Cortex of kidney (tissue), 1 donor: ENCODE measurements at places on chromosomes 6 and 20.

DNA sequence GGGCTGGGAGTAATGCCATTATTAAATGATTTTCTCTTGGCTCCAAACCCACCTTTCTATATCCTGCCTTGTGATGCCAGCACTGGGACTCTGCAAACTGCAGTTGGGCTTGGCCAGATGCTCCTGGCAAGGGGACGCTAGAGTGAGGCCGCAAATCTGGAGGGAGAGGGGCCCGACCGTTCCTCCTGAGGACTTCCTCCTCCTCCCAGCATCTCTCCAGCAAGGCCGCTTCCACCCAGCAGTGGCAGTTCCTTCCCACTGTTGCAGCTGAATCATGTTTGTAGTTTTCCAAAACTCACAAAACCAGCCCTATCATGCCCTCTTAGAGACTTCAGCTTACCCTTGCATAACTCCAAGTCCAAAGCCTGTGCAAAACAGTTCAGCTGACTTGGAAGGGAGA, 244.4 kb downstream of the FOXA2 start:
- no peak for DNase-seq

DNA sequence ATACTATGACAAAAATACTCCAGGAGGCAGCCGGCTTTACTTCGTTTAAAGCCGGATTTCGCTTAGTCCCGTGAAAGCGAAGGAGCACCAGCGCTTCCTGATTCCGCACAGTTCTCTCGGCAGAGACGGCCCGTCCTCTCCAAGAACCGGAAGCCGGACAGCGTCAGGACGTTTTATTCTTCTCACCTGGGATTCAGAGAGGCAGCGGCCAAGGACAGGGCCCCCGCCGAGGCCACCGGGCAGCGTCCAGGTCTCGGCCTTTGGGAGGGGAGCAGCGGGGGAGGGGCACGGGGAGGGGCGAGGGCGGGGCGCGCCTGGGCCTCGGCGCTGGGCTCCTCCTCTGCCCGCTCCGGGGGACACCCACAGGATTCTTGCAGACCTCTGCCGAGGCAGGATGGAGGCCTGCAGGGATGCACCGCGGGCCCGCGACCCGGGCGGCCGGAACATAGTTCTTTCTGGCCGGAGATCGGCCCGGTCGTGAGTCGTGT, 2.8 kb upstream of the DIDO1 start:
- DNase-seq = no peak

DNA sequence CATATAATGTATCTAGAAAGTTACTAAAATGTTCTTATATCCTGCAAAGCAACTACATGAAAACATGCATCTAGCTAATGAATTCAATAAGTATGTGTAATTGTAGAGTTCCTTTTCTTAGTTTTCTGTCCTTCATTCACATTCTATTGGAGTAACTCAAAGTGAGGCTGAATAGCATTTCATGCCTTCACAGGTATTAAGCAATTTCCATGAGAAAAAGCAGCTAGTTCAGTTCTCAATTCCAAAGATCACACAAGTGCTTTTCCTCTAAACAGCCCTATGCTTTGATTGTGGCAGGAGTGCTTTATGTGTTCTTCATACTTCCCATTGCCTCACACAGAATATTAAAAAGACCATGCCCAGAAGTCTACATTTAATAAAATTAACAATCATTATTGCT, 274.9 kb downstream of the RFPL4B start:
- DNase-seq = no peak

- DNase-seq = no peak
Observed at GRCh38 chr20:2849529-2849928, 9.0 kb downstream of the VPS16 start.

GRCh38 chr20:53706466-53707370, 113.1 kb upstream of the ZNF217 start:
- DNase-seq = no peak

- no peak for DNase-seq
Observed at GRCh38 chr6:47634210-47635047, 64.0 kb upstream of the ADGRF4 start.

DNA sequence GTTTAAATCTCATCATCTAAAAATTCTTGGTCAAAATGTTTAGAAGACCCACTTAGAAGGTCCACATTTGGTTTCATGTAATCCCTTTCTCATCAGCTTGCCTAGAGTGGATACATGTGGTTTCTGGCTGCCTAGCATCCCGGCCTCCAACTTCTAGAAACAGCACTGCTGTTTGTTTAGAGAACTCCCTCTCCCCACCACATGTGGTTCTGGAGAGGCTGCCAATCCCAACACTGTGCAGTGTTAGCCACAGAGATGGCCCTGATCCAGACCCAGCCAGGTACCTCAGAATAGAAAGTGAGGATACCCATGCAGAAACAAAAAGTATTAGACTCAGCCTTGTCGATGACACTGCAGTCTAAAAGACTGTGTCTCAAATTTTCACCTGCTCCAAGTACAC, 241.8 kb downstream of the BCKDHB start:
- DNase-seq = no peak

DNA sequence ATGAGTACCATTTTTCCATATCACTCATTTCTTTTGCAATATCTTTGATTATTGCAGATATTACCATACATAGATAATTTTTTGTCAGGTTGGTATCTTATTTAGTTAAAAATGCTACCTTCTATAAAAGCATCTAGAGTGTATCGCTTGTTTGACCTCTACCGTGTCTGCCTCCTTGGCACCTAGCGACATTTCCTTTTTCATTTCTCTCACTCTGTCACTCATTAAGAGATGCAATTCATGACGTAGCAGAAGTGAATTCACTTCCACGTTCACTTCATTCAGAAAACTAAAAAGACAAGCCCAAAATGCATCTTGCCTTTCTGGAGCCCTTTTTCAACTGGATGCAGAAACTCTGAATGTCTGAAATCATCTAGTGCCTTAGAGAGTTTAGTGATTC, 172.9 kb downstream of the MMS22L start:
- no peak for DNase-seq
